ENCODE measurements at places on chromosomes 12 and 14.

DNA sequence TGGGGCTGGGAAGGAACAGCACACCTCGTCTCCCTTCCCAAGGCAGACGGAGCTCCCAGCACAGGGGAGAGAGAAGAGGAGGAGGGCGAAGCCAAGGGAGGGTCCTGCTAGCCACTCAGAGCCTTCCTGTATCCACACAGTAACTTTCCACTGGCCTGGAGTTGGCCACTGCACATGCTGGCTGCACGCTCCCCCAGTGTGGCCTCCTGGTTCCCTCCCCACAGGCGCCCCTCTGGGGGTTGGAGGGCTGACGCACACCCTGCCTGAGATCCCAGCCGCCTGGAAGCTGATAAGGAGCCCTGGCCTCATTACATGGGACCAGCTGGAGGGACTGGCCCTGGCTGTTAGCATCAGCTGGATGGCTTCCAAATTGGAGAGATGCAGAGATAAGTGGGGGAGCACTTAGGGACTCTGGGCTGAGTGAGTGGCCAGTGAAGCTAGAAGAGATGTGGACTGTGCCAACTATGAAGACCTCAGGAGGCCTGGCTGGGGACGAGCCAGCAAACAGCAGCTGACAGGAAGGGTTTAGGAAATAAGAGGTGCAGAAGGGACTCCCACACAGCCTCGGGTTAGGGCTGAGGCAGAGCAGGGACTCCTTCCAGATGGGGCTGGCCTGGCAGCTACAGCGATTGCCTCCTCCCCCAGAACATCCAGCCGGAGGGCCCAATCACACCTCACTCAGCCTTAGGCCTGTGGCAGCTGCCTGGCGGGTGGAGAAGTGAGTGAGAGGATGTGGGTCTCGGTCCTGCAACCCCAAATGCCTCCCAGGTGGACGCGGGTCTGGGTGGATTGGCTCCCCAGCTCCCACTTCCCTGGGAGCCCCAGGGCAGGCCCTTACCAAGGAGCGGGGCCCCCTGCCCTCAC lies 26.3 kb upstream of the BCDIN3D start:
- DNase-seq, result no peak

- no peak for DNase-seq
Measured at GRCh38 chr12:12121061-12121460, 50.3 kb downstream of the BCL2L14 start.

DNA sequence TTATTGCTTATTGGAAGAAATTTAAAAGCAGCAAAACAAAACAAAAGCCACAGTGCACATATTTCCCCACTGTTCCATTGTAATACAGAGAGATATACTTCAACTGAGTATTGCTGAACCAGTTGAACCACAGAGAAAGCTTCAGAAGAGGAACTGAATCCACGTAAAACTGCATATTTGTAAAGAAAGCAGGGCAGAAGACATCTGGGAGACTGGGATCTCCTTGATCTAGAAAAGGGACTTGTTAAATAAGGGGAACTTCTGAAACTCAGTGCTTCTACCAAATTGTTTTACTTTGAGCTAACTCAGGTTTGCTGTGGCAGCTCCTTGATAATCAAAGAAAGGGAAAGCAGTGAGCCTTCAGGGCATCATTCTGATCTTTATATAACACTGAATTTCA lies 411.1 kb upstream of the MDGA2 start:
- no peak for DNase-seq

DNA sequence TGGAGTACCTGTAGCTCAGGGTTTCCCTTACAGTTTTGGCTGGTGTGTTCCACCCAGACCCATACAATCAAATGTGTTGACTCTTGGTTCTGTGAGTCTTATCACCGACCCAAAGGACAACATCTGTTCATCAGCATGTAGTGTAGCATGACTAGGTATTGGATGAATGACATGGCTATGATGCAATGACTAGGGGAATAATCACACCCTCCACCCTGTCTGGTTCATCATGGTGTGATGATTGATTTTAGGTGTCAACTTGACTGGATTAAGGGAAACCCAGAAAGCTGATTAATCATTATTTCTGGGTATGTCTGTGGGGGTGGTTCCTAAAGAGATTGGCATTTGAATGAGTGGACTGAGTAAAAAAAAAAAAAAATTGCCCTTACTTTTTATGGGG lies 311.3 kb downstream of the DPF3 start:
- no peak for DNase-seq

- no peak for DNase-seq
Measured at GRCh38 chr12:90574676-90575075, 380.3 kb downstream of the CCER1 start.

DNA sequence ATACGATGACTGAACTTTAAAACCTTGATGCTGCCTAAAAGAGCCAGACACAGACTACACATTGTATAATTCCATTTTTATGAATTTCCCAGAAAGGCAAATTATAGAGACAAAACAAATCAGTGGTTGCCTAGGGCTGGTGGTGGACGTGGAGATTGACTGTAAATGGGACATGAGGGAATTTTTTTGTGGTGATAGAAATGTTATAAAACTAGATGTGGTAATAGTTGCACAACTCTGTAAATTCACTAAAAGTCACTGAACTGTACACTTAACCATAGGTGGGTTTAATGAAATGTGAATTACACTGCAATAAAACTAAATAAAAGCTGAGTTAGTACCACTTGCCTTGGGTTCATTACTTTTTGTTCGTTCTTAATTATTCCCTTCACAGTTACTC lies 72.1 kb downstream of the PLEKHA5 start:
- no peak for DNase-seq

GRCh38 chr12:119672194-119672593 lies 4.3 kb downstream of the PRKAB1 start:
- no peak for DNase-seq

DNA sequence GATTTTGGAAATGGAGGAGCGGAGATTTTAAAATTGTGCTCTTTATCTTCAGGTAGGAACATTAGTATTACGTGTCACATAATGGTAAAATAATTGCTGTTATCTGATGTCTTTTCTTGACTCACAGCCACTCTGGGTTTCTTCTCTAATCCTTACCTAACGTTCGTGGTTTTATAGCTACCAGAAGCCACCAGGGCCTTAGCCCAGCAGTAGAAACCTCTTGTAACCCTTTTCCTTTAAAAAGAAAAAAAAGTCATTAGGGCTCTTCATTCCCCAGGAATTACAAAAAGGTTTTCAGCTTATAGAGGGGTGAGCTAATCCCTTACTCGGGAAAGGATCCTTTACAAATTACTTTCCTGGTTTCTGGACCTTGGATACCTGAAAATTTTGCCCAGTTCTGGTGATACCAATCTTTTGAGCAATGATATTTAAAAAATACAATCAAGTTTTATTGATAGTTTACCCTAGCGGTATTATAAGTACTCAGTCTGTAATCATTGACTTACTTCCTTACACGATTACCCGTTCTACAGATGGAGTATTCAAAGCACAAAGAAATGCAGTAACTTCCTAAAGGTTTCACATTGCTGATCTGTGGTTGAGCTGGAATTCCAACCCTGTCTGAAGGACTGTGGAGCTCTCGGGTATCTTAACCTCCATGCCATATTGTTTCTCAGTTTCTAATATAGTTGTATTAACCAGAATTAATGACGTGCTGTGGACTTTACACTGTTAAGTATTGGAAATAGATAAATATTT lies 1.6 kb downstream of the GABARAPL1 start:
- no peak for DNase-seq

DNA sequence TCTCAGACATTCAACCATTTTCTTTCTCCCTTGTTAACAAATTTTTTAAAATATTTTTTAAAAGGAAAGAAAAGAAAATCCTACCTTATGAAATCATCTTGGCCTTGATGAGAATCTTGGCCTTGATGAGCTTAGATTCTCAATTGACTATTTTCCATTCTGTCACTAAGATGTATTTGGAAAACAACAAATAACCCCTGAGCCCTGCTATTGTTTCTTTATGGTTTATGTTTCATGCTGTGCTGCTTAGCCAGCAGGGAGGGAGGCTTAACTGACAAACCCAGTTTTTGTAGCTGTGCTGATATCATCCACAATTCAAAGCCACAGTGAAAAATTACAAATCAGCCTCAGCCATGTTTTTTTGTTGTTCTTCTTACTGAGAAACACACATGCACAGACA lies 404.1 kb downstream of the RAD51B start:
- DNase-seq, result no peak

GRCh38 chr12:92518071-92518470 lies 184.7 kb upstream of the PLEKHG7 start:
- DNase-seq, result no peak

DNA sequence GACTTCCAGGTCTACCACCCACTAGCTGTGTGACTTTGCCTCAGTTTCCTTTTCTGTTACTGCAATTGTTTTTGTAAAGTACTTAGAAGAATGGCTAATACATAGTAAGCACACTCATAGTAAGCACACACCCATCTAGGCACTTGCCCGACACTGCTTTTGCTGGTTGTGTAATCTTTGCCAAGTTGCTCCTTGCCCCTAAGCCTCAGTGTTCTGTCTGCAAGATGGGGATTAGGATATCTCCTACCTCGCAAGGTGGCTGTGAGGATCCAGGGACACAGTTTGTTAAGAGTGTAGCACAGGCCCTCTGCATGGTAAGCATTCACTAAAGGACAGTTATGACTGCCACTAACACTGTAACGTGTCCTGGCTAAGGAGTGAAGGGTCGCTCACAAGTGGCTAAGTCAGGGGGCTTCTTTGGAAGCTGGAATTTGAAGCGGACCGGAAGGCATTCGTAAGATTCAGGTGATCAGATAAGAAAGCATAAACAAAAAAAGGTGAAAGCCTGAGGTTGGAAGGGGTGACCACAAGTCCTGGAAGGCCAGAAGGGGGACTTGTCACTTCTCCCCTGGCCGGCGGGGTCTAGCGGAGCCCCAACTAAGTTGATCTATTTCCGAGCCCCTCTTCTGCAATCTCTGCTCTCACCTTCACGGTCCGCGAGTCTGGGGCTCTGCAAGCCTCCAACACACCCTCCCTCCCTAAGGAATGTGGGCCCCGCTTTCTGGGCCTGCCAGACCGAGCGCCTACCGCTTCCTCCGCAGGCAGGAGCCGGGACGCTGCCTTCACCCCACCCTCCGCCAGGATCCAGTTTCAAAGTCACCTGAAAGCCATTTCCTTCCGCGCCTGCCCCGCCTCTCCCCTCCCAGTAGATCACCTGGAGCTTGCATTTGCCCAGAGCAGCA lies 1.5 kb upstream of the PLEKHG3 start:
- no peak for DNase-seq

GRCh38 chr12:128803788-128804187 lies 20.0 kb downstream of the SLC15A4 start:
- no peak for DNase-seq

DNA sequence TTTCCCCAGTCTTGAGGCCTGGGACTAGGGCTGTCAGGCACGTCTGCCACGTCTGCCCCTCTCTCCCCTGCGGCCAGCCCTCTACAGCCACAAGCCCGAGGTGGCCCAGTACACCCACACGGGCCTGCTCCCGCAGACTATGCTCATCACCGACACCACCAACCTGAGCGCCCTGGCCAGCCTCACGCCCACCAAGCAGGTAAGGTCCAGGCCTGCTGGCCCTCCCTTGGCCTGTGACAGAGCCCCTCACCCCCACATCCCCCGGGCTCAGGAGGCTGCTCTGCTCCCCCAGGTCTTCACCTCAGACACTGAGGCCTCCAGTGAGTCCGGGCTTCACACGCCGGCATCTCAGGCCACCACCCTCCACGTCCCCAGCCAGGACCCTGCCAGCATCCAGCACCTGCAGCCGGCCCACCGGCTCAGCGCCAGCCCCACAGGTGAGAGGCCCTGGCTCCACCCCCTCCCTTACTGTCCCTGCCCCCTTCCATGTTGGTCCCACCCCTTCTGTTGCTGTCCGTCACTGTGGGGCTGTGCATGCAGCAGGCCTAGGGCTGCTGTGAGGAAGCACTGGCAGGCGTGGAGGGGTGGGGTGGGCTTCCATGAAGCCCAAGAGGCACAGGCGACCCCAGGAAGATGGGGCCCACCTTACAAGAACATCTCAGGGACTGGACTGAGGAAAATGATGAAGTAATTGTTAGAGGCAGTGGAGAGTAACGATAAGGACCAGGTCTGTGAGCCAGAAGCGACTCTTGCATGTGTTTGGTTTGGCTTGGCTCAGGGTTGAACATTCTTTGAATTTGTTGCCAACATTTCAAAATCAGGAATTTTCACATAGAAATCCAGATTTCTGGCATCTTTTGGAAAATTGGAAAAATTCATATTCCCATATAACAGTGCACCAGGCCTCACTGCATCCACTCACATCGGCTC lies 16.8 kb downstream of the C12orf43 start:
- no peak for DNase-seq

DNA sequence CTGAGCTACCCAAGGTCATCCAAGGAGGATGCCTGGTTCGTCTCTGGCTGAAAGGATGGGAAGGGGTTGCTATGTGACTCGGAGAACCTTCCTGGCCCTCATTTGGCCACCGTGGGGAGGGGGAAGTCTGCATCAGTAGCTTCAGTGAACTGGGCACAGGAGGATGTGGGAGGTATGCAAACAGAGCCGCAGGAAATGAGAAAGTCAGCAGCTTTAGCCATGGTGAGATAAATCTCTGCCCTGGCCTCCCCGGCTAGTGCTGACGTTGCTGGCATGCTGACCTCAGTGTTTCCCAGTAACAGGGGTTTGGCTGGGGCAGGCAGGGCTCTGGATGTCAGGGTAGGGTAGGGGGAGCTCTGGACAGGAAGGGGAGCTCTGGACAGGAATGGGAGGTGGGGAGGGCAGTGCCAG lies 2.3 kb upstream of the CEBPE start:
- DNase-seq, result no peak

DNA sequence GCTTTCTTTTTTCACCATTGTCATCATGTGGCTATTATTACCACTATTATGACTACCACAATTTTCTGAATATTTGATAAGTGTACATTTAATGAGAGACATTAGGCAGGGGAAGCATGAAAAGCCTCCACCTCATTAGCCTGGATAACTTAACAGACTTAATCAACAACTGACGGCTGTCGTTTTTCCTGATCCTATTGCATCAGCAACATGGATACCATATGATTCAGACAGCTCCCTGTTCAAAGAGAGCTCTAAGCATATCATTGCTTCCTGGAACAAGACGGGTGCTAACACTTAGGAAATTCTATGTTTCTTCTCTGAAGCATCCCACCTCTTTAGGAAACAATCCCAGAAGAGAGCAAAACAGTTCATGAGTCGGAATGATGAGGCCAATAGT lies 765.2 kb downstream of the NOVA1 start:
- no peak for DNase-seq

DNA sequence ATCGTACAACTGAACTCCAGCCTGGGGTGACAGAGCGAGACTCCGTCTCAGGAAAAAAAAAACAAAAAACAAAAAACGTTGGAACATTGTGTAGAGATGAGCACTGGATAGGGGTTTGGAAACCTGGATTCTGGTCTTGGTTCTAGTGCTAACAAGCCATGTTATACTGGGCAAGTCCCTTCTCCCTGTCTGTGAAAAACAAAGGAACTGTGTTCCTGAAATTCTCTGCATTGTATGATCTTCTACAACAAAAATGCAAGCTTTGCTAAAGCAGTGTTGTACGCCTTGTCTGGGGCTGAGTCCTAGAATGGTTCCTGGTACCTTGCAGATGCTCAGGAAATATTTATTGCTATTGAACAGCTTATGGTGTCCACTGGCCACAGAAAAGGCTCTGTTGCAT lies 13.4 kb downstream of the GPRC5D start:
- no peak for DNase-seq

GRCh38 chr14:84041421-84041820 lies 1488.5 kb upstream of the FLRT2 start:
- DNase-seq, result no peak

Measured in SIG-M5 (cell line).